Psoas muscle (tissue), 8 donors: ENCODE measurements at places on chromosomes 4 and X. TPM values are rescaled to one million over a fixed set of nuclear protein-coding genes. Genes with fewer than 3 reads are reported as not detected.

Gene NAP1L5
- 4.0 TPM for total RNA-seq

Gene ARHGAP10
- 37.3 TPM for total RNA-seq

Gene HMX1
- total RNA-seq = not detected

Gene TMEM35A
- 0.28 TPM for total RNA-seq

Gene TENM3
- 11.6 TPM for total RNA-seq

Gene SLIT2
- 4.9 TPM for total RNA-seq

Gene GPRIN3
- total RNA-seq = 1.4 TPM

Gene PCSK1N
- total RNA-seq = 0.44 TPM

Gene ADRA2C
- total RNA-seq = 3.5 TPM

Gene STOX2
- total RNA-seq = 9.3 TPM

Gene CT47B1
- not detected for total RNA-seq

Gene AFP
- not detected for total RNA-seq

Gene KDM6A
- 13.8 TPM for total RNA-seq

Gene NR3C2
- 17.3 TPM for total RNA-seq

Gene SUPT20HL2
- total RNA-seq = not detected

Gene ASB11
- total RNA-seq = 53.4 TPM

Gene COL4A6
- total RNA-seq = 0.68 TPM

Gene HERC5
- total RNA-seq = 2.8 TPM

Gene ADAM29
- not detected for total RNA-seq

Gene USP17L25
- not detected for total RNA-seq

Gene MFSD8
- total RNA-seq = 8.4 TPM

Gene KLB
- total RNA-seq = not detected

Gene SLC38A5
- total RNA-seq = 1.1 TPM

Gene NEXMIF
- total RNA-seq = 0.13 TPM

Gene IDUA
- total RNA-seq = 5.6 TPM

Gene TEX11
- total RNA-seq = not detected

Gene CCDC110
- total RNA-seq = 7.0 TPM

Gene SULT1E1
- not detected for total RNA-seq

Gene FRMD7
- total RNA-seq = 0.13 TPM

Gene GAGE12H
- not detected for total RNA-seq

Gene DNASE1L1
- total RNA-seq = 72.6 TPM

Gene SMIM20
- 39.7 TPM for total RNA-seq

Gene TRMT2B
- total RNA-seq = 10.5 TPM

Gene PASD1
- not detected for total RNA-seq

Gene CISD2
- 13.0 TPM for total RNA-seq

Gene MAGEC1
- not detected for total RNA-seq

Gene CNGA1
- 0.62 TPM for total RNA-seq

Gene XAGE1B
- not detected for total RNA-seq

Gene DGKK
- total RNA-seq = not detected

Gene MAGEA9B
- not detected for total RNA-seq

Gene NHS
- 0.38 TPM for total RNA-seq

Gene HSFX3
- total RNA-seq = 0.67 TPM

Gene RS1
- not detected for total RNA-seq

Gene F11
- total RNA-seq = not detected

Gene MXRA5
- 1.6 TPM for total RNA-seq

Gene EREG
- total RNA-seq = not detected

Gene RAB33A
- 0.30 TPM for total RNA-seq

Gene MAGEA8
- total RNA-seq = not detected

Gene PPP1R2C
- not detected for total RNA-seq

Gene MAN2B2
- 3.3 TPM for total RNA-seq

Gene DCK
- 5.4 TPM for total RNA-seq

Gene CORIN
- total RNA-seq = not detected

Gene TREX2
- 0.25 TPM for total RNA-seq

Gene POU4F2
- not detected for total RNA-seq

Gene MND1
- total RNA-seq = not detected

Gene GAGE12E
- not detected for total RNA-seq

Gene CENPE
- 0.25 TPM for total RNA-seq

Gene PDGFC
- total RNA-seq = 4.2 TPM
